ENCODE measurements at places on chromosomes 3 and 15.

- H3K4me3 ChIP-seq: no peak overlapping the region
- peaks cover 43% of the 10 kb centered on the region for H3K27me3 ChIP-seq
- no peaks in the 10 kb centered on the region for H3K4me1 ChIP-seq
- no peak for DNase-seq
These were observed 168.5 kb upstream of the TBC1D5 start for GRCh38 chr3:17910922-17911321.

- no peaks in the 10 kb centered on the region for H3K36me3 ChIP-seq
- H3K4me3 ChIP-seq: no peak overlapping the region
- H3K27me3 ChIP-seq: peaks cover 18% of the 10 kb centered on the region
- no peaks in the 10 kb centered on the region for H3K4me1 ChIP-seq
- H3K27ac ChIP-seq: no peak overlapping the region
These were observed 94.5 kb downstream of the FBN1 start for GRCh38 chr15:48550822-48551525.

- peak overlapping the region; percentile 47 for H3K27ac ChIP-seq
- no peaks in the 10 kb centered on the region for H3K27me3 ChIP-seq
- H3K4me3 ChIP-seq: no peak overlapping the region
- peaks cover 12% of the 10 kb centered on the region for H3K4me1 ChIP-seq
- H3K36me3 ChIP-seq: no peaks in the 10 kb centered on the region
- DNase-seq: no peak
These were observed 15.4 kb downstream of the IDH2 start for GRCh38 chr15:90086868-90087268.

DNA sequence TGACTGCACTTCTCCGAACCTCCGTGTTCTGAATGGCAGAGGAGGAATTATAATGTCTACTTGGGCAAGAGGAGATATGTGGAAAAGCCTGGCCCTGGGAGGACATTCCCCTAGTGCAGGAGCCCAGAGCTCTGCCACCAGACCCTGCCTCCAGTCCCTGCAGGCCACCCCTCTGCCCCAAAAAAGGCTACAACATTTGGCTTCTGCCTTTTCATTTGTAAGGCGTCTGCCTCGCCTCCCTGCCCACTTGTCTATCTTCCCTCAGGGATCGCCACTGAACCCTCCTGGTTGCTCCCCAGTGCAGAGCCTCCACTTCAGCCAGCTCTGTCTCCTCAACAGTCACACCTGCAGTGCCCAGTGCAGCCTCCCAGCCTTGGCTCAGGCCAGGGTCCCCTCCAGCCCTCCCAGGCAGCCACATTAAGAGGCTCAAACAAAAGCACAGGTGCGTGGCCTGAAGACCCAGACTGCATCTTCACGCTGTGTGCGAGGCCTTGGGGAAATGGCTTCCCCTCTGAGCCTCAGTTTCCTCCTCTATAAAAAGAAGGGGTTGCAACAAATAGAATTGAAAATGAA lies 125.9 kb upstream of the SMAD3 start:
- H3K4me1 ChIP-seq: peaks cover 4% of the 10 kb centered on the region
- no peak overlapping the region for H3K4me3 ChIP-seq
- peaks cover 16% of the 10 kb centered on the region for H3K27me3 ChIP-seq
- H3K36me3 ChIP-seq: no peaks in the 10 kb centered on the region

DNA sequence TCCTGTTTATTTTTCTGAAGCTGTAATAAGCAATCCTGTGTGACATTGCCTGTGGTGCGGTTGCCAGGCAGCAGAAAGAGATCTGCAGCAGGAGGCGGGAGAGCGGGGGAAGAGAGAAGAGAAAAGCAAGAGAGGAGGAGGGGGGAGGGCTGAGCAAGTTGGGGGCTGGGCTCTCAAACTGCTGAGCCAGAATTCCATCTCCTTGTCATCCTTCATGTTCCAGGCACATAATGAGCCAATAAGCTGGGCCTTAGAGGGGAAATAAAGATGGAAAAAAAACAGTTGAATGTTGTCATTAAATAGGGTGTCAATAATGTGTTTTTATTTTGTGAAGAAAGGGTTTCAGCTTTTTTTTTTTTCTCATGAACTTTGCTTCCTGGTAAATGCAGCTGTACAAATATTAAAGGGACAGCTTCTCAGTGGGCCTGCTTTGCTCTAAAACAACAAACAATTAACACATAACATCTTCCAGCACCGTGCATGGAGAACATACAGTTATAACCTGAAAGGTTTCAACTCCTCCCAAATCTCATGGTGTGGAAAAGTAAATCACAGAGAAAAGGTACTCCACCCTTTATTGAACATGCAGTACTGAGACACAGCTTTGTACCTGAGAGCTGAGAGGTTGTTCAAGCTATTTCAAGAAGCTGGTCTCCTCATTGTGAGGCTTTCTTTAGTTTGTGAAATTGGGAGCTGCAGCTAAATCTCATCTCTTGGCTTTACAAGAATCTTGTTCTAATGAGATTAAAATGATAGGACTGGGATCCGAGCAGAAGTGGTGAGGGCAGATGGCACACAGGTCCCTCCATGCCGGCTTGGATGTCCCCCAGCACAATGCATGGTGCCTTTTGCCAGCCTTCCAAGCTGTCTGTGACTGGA lies 451.1 kb upstream of the KCNMB2 start:
- peaks cover 3% of the 10 kb centered on the region for H3K36me3 ChIP-seq
- peaks cover 4% of the 10 kb centered on the region for H3K27me3 ChIP-seq
- peak overlapping the region; percentile 58 for H3K4me3 ChIP-seq
- DNase-seq: no peak

DNA sequence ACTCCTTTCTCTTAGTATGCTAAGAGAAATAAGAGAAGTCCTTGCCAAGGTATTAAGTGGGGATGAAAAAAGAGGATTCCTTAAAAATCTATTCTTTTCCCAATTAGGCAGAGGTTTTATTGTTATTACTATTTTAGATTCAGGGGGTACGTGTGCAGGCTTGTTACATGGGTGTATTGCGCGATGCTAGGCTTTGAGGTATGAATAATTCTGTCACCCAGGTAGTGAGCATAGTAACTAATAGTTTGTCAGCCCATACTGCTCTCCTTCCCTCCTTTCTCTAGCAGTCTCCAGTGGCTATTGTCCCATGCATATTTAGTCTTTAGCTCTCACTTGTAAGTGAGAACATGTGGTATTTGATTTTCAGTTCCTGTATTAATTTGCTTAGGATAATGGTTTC lies 83.9 kb downstream of the LEKR1 start:
- H3K27ac ChIP-seq: no peak overlapping the region
- no peak for DNase-seq
- H3K4me1 ChIP-seq: no peaks in the 10 kb centered on the region
- H3K27me3 ChIP-seq: peaks cover 15% of the 10 kb centered on the region

DNA sequence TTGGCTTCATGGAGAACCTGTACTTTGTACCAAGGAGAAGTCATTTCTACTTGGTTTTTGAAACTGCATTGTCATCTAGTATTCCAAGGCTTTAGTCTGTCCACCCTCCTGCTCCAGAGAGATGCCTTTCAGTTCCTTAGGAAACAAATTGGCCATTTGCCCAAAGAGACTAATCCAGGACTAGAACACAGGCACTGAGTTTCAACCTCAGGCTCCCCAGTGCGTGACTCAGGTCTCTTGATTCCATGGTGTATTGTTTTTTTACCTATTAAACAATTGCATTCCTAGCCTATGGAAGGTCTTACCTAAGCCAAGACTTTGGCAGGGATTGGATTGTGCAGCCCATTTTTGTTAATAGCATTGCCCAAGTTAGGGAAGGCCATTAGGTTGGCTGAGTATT lies 214.8 kb upstream of the CTDSPL start:
- H3K27me3 ChIP-seq: peaks cover 20% of the 10 kb centered on the region
- H3K4me1 ChIP-seq: no peaks in the 10 kb centered on the region
- no peak for DNase-seq
- no peak overlapping the region for H3K27ac ChIP-seq
- no peaks in the 10 kb centered on the region for H3K36me3 ChIP-seq

GRCh38 chr15:27235681-27236080 lies 264.7 kb downstream of the GABRG3 start:
- H3K4me1 ChIP-seq: no peaks in the 10 kb centered on the region
- H3K4me3 ChIP-seq: no peak overlapping the region
- no peaks in the 10 kb centered on the region for H3K27me3 ChIP-seq

DNA sequence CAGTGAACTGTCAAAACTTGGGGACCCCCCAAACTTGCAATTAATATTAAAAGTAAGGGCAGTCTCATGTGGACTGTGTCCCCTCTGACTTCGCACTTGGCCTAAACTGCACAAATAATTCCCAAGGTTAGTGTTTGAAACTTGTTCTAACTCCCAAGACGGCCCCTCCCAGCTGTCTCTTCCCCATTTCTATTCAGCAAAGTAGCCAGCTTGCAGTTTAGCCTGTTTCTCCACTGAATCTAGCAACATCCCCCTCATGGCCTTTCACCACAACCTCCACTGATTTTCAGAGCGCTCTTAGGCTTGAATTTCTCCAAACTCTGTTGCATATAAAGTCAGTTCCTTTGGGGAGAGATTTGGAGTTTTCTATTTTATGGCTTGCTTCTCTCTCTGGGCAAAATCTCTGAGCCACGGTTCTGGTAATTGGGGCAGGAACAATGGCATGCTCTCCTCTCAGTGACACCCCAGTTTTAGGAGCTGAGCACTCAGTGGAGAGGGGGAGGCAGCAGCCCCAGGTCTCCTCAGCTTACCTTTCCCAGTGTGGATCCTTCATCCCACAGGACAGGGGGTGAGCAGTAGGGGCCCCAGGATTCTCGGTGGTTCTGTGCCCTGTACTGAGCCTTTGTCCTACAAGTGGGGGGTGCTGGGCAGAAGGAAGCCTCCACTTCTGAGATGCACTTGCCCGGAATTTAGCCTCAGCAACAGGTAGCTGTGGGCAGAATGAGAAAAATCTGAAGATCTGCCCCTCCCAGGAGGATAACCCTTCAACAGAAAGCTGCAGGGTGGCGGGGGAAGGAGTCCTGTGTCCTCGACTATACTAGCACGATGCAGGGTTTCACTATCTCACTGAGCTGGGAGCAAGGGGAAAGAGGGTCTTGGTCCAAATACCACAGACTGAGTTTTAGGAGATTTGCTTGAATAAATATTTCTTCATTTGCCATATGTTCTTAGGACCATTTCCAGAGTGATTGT lies 39.3 kb upstream of the GATA2 start:
- H3K4me1 ChIP-seq: no peaks in the 10 kb centered on the region
- DNase-seq: no peak
- H3K27me3 ChIP-seq: peaks cover 73% of the 10 kb centered on the region

DNA sequence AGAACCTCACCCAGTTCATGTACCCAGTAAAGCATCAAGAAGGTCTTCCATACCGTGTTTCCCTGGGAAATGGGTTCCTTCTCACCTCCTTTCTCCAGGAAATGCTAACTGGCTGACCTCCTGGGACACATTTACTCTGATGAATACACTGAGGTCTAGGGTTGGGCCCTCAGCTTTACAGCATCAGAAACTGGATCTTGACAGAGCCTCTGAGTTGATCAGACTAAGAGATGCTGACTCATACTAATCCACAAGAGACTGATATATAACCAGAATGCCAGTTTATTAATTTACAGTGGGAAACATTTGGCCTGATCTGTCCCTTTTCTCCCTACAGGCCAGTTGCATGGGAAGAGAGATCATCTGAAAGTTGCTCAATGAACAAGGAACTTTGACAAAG lies 55.8 kb downstream of the GTF2E1 start:
- no peak overlapping the region for H3K4me3 ChIP-seq
- H3K27me3 ChIP-seq: peaks cover 17% of the 10 kb centered on the region
- no peak for DNase-seq
- no peaks in the 10 kb centered on the region for H3K36me3 ChIP-seq

DNA sequence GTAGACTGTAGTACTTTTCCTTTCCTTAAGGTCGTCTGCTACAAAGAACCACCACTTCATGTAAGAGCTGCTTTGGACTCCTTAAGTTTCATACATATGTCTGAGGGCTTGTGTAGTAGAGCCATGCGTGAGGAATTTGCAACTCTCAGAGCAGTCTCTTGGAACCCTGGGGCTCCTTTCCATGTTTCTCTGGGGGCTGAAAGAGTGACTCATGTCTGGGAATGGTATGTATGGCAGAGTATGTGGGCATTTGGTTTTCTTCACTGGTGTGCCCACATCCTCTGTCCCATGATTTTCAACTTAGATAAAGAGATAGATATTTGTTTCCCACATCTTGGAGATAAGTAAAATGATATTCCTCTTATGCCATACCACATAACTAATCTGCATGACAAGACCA lies 20.6 kb upstream of the RBM5 start:
- H3K27ac ChIP-seq: no peak overlapping the region
- DNase-seq: no peak
- peaks cover 5% of the 10 kb centered on the region for H3K4me1 ChIP-seq
- H3K4me3 ChIP-seq: no peak overlapping the region
- peaks cover 26% of the 10 kb centered on the region for H3K36me3 ChIP-seq

GRCh38 chr3:134087060-134087974 lies 57.6 kb upstream of the SLCO2A1 start:
- H3K4me1 ChIP-seq: no peaks in the 10 kb centered on the region
- no peak overlapping the region for H3K4me3 ChIP-seq
- DNase-seq: no peak
- no peaks in the 10 kb centered on the region for H3K36me3 ChIP-seq

- H3K4me1 ChIP-seq: peaks cover 32% of the 10 kb centered on the region
- no peaks in the 10 kb centered on the region for H3K36me3 ChIP-seq
- H3K27ac ChIP-seq: peak overlapping the region; percentile 92
- peak overlapping the region; percentile 94 for H3K4me3 ChIP-seq
- H3K27me3 ChIP-seq: no peaks in the 10 kb centered on the region
These were observed 698 bp downstream of the IL1RAP start for GRCh38 chr3:190514413-190515153.

- H3K27ac ChIP-seq: peak overlapping the region; percentile 34
- H3K36me3 ChIP-seq: peaks cover 2% of the 10 kb centered on the region
- peaks cover 2% of the 10 kb centered on the region for H3K4me1 ChIP-seq
- no peak for DNase-seq
- peaks cover 17% of the 10 kb centered on the region for H3K27me3 ChIP-seq
These were observed 22.7 kb upstream of the ZNF639 start for GRCh38 chr3:179299999-179300613.

DNA sequence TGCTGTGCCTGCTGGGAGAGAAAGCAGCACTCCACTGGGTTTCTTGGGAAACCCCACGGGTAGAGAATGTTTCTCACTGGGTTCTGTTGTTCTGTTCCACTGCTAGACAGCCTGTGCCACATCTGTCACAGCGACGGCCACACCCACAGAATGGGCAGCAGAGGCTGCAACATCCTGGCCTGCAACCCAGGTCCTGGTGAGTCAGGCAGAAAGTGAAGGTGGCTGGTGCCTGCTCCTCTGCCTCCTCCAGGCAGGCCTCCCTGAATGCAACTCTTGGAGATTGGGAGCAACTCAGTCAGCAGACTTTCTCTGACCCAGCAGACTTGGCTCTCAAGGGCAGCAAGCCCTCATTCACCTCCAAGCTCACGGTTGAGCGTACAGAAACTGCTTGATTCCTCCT lies 13.0 kb downstream of the C3orf18 start:
- no peak overlapping the region for H3K27ac ChIP-seq
- H3K27me3 ChIP-seq: no peaks in the 10 kb centered on the region
- DNase-seq: no peak
- H3K36me3 ChIP-seq: no peaks in the 10 kb centered on the region

- peaks cover 8% of the 10 kb centered on the region for H3K36me3 ChIP-seq
- no peak for DNase-seq
- peaks cover 7% of the 10 kb centered on the region for H3K27me3 ChIP-seq
- no peak overlapping the region for H3K4me3 ChIP-seq
- H3K4me1 ChIP-seq: peaks cover 8% of the 10 kb centered on the region
These were observed 514.1 kb upstream of the CFAP20DC start for GRCh38 chr3:59563966-59564365.

GRCh38 chr3:66655671-66656070 lies 154.8 kb upstream of the LRIG1 start:
- peaks cover 17% of the 10 kb centered on the region for H3K27me3 ChIP-seq
- DNase-seq: no peak
- no peaks in the 10 kb centered on the region for H3K36me3 ChIP-seq
- no peak overlapping the region for H3K27ac ChIP-seq
- H3K4me1 ChIP-seq: no peaks in the 10 kb centered on the region
